ENCODE measurements at places on chromosomes 5 and 9.

GRCh38 chr9:109331353-109331752, 10.5 kb upstream of the EPB41L4B start:
- DNase-seq: no peak

- DNase-seq: no peak
These were observed 25.2 kb downstream of the NEURL1B start for GRCh38 chr5:172666251-172666650.

DNA sequence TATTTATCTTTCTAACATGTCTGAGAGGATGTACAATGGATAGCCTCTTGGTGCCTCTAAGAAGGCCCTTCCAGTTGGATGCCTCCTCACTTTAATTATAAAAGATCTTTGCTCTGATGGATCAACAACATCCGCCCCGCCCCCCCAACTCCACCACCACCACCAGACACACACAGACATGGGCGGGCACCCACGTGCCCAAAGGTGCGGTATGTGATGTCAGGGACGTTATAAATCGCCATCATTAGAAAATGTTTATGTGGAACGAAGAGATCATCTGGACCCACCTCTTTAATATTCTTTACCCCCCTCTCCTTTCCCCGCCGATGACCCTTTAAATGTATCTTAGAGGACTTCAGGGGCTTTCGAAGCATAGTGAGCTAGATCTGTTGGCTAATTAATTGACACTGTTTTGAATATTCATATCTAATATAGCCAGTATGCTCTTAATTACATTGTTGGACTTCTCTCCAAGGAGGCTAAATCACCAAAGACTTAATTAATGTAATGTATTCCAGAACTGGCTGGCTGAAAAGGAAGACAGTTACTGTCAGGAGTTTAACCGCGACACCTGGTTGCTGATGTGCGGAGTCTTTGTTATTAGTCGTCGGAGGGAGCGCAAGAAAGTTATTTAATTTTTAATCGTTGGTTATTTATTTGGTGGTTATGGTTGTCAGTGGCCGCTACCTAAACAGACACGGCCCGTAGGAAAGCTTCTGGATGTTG, 6.1 kb upstream of the FOXB2 start:
- DNase-seq: no peak

GRCh38 chr5:114097570-114097969, 264.3 kb upstream of the KCNN2 start:
- DNase-seq: no peak

DNA sequence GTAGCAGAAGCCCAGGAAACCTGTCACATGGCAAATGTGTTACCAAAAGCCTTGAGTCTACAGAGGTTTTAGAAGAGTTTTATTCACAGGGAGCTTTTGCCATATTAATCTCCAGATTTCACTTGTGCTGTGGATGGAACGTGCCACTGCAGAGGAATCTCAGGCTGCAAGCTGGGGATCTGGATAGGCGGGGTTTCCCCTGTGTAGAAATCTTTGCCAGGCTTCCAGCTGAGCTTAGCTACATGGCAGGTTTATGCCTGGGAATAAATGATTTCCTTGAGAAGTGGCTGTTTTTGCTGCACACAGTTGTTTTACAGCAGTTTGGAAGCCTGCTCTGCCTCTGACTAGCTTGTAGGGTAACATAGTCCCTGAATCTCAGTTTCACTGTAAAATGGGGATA, 224.6 kb upstream of the PLPPR1 start:
- no peak for DNase-seq

- DNase-seq: no peak
These were observed 65.8 kb downstream of the SFXN1 start for GRCh38 chr5:175544108-175544511.

- no peak for DNase-seq
These were observed 973 bp downstream of the PLPPR1 start for GRCh38 chr9:101029315-101030085.

- no peak for DNase-seq
These were observed 43.8 kb downstream of the PRRC1 start for GRCh38 chr5:127561254-127561653.

DNA sequence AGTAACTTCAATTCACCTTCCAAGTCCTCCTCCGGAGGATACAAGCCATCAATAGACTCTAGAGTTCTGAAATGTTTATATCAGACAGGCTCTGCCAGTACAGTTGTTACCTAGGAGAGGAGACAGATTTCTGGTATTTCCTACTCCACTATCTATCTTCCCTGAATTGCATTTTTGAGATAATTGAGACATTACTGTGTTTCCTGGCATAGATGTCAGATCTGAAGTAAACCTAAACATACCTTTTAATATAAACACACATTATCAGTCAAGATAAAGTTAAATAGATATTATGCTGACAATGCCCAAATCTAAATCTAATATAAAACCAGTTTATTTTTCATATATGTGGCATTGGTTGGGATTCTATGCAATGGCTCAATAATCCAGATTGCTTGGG, 8.2 kb upstream of the TYRP1 start:
- DNase-seq: no peak

GRCh38 chr5:7348168-7348854, 47.6 kb upstream of the ADCY2 start:
- DNase-seq: no peak

GRCh38 chr9:108609227-108609896, 246.4 kb downstream of the ACTL7B start:
- no peak for DNase-seq

GRCh38 chr9:131397100-131397790, 3.4 kb downstream of the PRRC2B start:
- DNase-seq: no peak

GRCh38 chr9:74570879-74571512, 73.9 kb downstream of the RORB start:
- no peak for DNase-seq

GRCh38 chr9:14343261-14344031, 29.5 kb upstream of the NFIB start:
- no peak for DNase-seq

GRCh38 chr9:135887021-135887507, 20.3 kb downstream of the CAMSAP1 start:
- no peak for DNase-seq

GRCh38 chr9:4937446-4937845, 47.6 kb upstream of the JAK2 start:
- no peak for DNase-seq

- DNase-seq: no peak
These were observed 174.4 kb upstream of the RGMB start for GRCh38 chr5:98599016-98599415.

GRCh38 chr9:131543141-131543540, 2.2 kb upstream of the PRRT1B start:
- no peak for DNase-seq

DNA sequence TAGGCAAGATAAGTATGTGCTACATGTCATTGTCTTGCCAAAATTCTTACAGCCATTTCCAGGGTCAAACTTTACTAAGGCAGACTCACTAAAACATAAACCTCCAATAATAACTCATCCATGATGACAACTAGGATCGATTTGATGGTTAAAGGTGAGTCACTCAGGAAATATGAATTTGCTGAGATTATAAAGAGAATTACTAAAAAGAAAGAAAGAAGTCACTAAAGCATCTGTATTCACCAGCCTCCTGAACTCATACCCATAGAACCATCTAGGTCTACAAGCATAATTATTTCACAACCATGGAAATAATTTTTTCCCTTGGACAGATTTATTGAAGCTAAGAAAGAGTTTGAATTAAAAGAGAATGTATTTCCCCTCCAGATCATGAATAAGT, 258.6 kb downstream of the TLE1 start:
- no peak for DNase-seq

- DNase-seq: no peak
These were observed 97.7 kb downstream of the LHFPL2 start for GRCh38 chr5:78550891-78551290.

DNA sequence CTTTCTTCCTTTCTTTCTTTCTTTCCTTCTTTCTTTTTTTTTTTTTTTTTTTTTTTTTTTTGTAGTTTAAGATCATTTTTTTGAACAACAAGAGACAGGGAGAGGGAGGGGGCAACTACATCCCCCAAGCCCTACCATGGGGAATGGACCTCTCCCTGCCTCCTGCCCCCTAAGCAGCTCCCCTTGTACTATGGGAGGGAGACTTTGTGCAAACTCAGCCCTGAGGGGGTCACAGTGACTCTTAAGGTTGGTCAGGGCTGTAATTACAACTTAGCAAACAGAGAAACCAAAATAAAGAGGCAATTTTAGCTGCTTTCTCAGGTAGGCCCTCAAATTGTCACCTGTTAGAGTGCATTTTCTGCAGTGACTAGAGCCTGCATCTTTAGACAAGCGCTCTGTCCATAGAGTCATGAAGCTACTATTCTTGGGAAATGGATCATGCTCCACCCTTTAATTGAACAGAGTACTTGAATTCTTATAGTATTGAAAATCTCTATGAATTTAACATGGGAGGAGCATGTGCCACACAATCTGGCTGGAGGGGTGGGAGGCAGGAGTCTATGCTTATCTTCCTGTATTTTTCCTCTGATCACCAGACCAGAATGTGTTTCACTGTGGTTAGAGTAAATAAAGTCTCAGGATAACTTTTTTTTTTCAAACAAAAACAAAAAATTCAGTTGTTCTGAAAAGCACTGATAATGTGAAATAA, 24.3 kb upstream of the PIK3R1 start:
- no peak for DNase-seq

- no peak for DNase-seq
These were observed 64.7 kb upstream of the GRAMD2B start for GRCh38 chr5:126358525-126358924.

- no peak for DNase-seq
These were observed 44.3 kb downstream of the CYSTM1 start for GRCh38 chr5:140219068-140219991.

DNA sequence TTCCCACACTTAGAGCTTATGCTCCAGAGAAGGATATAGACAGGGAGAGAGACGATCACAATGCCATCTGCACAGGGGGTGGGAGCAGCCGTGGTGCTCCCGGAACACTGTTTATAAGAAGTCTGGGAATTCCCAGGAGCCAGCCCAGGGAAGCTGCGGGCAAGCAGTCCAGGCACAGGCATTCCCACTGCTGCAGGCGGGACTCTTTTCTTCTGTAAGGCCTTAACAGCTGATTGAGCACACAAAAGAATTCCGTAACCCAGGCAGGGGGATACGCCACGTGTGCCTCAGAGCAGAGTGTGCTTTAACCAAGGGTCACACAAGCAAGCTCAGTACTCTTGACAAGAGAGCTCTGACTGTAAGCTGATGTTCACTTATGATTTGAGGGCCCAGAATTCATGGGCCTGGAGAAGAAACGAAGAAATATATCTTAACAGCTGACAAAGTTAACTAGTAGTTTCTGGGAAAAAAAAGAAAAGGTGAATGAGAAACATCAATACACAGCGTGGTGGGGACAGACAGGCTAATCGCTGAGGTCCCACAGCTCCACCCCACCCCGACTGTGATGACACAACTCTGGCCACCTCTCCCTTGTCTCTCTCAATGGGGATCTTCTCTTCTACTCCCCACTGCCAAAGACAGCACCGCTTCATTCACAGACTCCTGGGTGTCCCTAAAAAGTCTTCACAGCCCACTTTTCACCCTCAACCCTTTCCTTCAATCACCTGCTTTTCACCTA, 85.9 kb upstream of the SIMC1 start:
- DNase-seq: no peak

DNA sequence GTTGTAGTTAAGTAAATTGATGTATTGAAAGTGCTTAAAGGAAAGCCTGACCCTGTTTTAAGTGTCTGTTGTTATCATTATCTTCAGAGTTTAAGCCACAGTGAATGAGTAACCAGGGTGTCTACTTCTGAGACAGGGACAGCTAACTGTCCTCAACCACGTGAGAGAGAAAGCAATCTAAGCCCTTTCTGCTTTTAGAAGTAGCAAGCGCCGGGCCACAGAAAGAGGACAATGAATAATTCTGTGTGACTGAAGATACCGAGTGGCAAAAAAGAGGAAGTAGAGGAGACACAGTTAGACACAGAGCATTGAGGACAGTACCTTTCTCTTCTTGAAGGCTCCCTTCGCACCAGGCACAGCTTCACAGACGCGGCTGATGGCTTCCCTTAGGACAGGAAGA, 86.3 kb downstream of the S1PR3 start:
- no peak for DNase-seq

DNA sequence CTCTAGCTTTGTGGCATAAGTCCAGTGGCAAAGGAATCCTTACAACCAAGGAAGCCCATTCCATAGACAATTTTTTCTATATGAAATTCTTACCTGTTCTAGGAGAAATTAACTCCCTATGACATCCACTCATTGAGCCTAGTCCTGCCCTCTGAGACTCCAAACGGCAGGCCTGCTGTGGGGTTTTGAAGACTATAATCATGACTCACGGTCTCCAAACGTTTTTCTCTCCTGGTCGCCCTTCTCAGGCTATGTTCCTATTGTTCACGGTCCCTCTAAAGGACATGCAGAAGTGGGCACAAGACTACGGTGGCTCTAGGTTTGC, 611 bp downstream of the EXOSC3 start:
- no peak for DNase-seq

Measured in activated CD8-positive, alpha-beta memory T cell treated with anti-CD3 and anti-CD28 coated beads for 4 hours (primary cell).